ENCODE measurements at places on chromosomes 7 and 10.

GRCh38 chr10:111203615-111204014 is 126.8 kb downstream of the ADRA2A start:
- DNase-seq = no peak

GRCh38 chr7:155710031-155710430 is 65.6 kb downstream of the RBM33 start:
- no peak for DNase-seq

GRCh38 chr10:78220781-78221180 is 187.1 kb downstream of the RPS24 start:
- DNase-seq = no peak

GRCh38 chr7:157841773-157842370 is 505.1 kb downstream of the DNAJB6 start:
- DNase-seq = no peak

DNA sequence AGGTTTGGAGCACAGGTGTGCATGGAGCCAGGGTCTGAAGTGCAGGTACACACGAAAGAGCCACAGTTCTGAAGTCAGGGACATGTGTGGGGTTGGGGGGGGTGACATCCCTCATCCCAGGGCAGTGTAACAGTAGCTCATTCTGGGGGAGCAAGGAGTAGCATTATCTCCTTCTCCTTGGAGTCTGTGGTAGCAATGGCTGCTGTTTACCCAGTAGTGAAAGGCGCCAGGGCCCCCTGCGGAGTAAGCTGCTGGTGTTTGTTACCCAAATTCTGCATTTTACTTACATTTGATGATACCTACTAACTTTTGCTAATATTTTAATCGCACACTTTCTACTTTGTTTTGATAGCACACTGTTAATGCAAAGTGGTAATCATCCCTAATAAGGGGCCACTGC is 665.5 kb downstream of the GATA3 start:
- no peak for DNase-seq

GRCh38 chr7:79386688-79387422 is 66.6 kb downstream of the MAGI2 start:
- DNase-seq = no peak

DNA sequence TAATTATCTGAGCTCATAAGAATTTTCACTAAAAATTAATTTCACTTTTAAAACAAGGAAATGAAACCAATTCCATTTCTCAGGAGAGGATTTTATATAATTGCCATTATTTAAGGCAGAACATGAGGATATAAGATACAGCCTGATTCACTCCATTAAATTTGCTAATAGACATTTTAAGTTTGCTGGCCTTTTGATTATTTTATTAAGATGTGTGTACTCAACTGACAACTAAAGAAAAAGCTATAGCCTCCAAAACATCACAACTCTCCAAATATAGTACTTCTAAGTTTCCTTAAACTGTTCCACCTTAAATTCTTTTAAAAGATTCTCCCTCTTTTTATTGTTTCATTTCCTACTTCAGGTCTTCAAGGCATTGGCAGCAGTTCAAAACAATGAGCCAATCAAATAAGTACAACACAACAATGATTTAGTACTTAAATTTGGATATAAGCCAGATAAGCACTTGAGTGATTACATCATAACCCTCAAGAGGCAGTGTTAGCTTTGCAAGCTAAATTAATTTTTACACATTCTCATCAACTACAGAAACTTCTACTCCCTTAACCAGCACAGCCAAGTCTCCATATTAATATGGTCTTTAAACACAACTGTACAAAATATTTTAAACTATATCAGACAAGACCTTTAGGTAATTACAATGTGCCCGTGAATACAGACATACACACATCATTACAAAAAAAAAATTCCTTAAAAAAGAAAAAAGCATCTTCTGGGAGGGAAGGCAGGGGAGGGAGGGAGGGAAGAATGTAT is 121.8 kb downstream of the KMT2C start:
- DNase-seq = peak; percentile 43

GRCh38 chr7:123265853-123266252 is 66.1 kb upstream of the SLC13A1 start:
- DNase-seq = no peak

DNA sequence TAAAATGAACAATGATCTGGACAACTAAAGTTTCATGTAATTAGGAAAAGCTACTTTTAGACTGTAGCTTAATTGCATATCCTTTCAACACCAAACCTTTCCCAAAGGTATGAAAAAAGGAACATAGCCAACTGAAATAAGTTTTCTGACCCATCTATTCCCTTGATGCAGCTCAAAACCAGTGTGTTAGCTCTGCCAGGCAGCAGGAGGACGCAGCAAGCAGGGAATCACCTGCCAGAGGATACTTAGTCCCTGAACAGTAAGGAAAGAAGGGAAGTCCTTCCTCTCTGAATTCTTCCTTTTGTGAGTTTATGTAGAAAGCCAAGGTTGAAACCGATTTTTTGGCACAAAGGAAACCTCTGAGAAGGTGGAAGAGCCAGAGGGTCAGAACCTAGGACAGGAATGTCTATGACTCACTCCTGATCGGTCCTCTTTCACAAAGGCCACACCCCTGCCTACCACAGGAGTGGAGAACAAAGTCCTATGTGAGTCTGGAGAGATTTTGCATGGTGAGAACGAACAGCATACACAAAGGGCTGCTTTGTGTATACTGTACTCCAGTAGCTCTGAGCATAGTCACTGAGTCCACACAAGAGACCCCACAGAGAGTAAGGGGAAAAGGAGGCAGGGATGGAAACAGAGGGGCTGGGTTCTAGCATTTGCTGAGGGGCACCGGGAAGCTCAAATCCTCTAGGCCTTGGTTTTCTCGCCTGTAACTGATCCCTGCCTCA is 68.8 kb upstream of the GSDME start:
- no peak for DNase-seq

DNA sequence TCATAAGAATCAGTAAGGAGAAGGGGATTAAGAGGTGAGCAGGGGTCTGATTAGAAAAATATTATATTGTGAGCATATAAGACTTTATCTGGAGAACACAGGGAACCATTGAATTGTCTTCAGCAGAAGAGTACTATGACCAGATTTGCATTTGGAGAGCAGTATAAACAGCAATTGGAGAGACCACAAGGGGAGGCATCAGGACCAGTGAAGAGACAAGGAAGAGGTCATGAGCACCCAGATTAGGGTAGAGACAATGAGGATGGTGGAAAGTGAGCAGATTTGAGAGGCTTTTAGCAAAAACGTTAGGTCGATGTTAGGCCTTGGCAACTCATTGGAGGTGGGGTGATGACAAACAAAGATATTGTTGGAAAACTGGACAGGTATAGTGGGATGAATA is 13.0 kb upstream of the SMIM30 start:
- DNase-seq = no peak

GRCh38 chr7:103727982-103728610 is 261.4 kb downstream of the RELN start:
- DNase-seq = no peak

DNA sequence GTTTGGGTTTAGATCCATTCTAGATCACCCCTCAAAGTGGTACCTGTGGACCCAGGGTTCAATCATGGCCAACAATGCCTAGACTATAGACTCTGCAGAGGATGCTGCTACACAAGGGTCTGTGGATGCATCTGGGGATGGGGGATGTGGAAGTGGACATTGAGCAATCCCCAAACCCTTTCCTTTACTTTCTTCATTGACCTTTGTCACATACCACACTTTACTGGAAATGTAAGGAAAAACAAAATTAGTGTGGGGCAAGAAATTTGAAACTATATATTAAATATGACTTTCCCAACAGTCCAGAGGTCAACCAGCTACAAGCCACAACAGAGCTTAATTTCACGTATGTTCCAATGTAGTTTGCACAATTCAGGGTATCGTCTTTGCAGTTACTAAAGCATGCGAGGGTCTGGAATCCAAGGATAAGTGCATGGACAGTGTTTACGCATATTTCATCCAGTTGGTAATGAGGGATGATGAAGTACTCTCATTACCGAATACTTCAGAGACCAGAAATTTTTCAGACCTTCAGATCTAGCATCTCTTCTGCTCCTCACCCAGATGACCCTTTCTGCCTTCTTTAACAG is 33.3 kb upstream of the CASD1 start:
- DNase-seq = no peak

Data from body of pancreas (tissue), 4 donors.